ENCODE measurements at places on chromosomes 13 and 19.

- no peak for DNase-seq
Observed at GRCh38 chr19:45960595-45961235, 12.9 kb downstream of the NOVA2 start.

DNA sequence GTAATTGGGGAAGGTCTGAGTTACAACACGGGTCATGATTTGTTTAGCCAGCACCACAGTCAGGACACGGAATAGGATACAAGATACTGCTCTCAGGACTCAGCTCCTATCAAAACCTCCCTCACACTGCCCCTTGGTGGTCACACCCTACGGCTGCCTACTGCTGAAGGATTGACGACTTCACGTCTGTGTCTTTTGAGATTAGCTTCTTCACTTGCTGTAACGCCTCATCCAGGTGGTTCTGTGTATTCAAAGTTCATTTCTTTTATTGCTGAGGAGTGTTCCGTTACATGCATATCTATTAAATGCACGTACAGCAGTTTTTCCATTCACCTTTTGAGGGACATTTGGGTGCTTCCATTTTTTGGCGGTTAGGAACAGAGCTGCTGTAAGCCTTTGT lies 46.3 kb downstream of the URI1 start:
- no peak for DNase-seq

DNA sequence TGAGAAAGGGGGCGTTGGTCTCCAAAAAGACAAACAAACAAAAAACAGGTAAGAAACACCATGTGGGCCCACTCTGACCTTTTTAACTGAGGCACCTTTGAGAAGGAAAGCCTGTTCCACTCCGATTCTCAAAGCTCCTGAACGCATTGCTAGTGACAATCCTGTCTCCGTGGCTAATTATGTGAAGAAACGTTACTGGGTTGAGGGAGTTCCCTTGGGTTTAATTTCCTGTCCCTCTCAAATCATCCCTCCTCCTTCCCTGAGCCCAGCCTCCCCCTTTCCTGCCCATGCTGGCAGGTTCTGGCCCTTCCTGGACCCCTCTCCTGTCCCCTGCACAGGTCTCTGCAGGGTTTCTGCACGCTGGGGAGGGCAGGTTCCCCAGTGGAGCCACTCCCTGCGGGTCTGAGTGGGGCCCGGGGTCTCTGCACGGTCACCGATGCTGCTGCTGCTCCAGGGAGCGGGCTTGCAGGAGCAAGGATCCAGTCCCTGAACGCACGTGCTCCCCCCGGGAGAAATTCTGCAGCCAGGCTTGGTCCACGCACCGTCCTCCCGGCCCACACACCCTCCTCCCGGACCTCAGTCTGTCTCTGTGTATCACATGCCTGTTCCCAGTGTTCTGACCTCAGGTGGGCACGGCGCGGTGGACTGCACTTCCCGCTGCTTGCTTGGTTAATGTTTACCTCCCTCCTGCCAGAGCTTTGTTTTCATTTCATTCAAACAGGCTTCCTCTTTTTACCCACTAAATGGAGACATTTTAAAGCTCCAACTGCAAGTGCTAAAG lies 76.4 kb upstream of the MCF2L start:
- DNase-seq, result peak; percentile 8

- no peak for DNase-seq
Observed at GRCh38 chr13:66520511-66521355, 709.4 kb downstream of the PCDH9 start.

GRCh38 chr19:41906916-41907680 lies 21.2 kb downstream of the ERFL start:
- DNase-seq, result no peak

GRCh38 chr13:27868641-27869435 lies 51.0 kb upstream of the PDX1 start:
- DNase-seq, result peak; percentile 4

DNA sequence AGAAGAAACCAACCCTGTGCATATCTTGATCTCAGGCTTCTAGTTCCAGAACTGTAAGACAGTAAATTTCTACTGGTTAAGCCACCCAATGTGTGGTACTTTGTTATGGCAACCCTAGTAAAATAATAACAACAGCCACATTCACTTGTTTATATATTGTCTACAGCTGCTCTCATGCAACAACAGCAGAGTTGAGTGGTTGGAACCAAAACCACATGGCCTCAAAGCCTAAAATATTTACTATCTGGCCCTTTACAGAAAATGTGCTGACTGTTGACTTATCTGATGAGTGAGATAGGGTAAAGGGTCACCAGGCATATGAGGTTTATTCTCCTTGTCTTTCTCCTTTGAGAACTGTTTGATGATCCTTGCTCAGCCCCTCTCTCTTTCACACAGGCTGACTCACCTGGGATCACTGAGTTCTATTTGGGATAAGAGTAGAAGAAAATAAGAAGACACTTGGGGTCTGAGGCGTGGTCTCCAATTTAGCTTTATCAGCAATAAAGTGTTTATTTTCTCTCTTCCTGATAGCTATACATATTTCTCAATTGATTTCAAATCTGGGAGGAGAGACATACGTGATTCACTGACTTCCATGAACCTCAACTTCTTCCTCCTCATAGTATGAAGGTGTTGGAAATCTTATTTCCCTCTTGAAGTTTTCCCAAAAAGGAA lies 227.5 kb upstream of the STARD13 start:
- no peak for DNase-seq

- no peak for DNase-seq
Observed at GRCh38 chr19:32708457-32708856, 11.1 kb upstream of the TDRD12 start.
